Dermis blood vessel endothelial cell (primary cell): ENCODE measurements at places on chromosomes 16 and 17. TPM values are rescaled to one million over a fixed set of nuclear protein-coding genes. Genes with fewer than 3 reads are reported as not detected.

ATP1B2 gene
- total RNA-seq: not detected in 2 replicates

GJD3 gene
- total RNA-seq: 3.7 and 4.3 TPM in 2 replicates

CNTNAP1 gene
- total RNA-seq: 12.3 and 41.2 TPM in 2 replicates

ZFPM1 gene
- 1.4 and 1.6 TPM in 2 replicates for total RNA-seq

CDC6 gene
- total RNA-seq: 16.8 and 33.6 TPM in 2 replicates

MT1X gene
- 12.2 and 22.3 TPM in 2 replicates for total RNA-seq

RANBP10 gene
- total RNA-seq: 8.2 and 13.5 TPM in 2 replicates

TBC1D3B gene
- total RNA-seq: 0.85 and 1.6 TPM in 2 replicates

SECTM1 gene
- total RNA-seq: 3.6 and 7.5 TPM in 2 replicates

FGF11 gene
- total RNA-seq: 0.28 and 0.51 TPM in 2 replicates

SEPTIN1 gene
- total RNA-seq: not detected in 2 replicates

TSPOAP1 gene
- under 0.01 and 0.14 TPM in 2 replicates for total RNA-seq

PLEKHM1 gene
- 27.4 and 28.5 TPM in 2 replicates for total RNA-seq

EPN3 gene
- total RNA-seq: under 0.01 TPM in 1 of 2 replicates, not detected in the other

OR1F1 gene
- total RNA-seq: not detected in 2 replicates

LPO gene
- total RNA-seq: under 0.01 TPM in 1 of 2 replicates, not detected in the other

ITGB4 gene
- 34.4 and 125 TPM in 2 replicates for total RNA-seq

ZNF652 gene
- total RNA-seq: 11.4 and 15.9 TPM in 2 replicates

NDRG4 gene
- total RNA-seq: 62.6 and 89.0 TPM in 2 replicates

DYNLRB2 gene
- not detected in 2 replicates for total RNA-seq

UNC13D gene
- total RNA-seq: 3.2 and 3.4 TPM in 2 replicates

KRTAP16-1 gene
- total RNA-seq: 0.05 TPM in 1 of 2 replicates, not detected in the other

TM4SF5 gene
- total RNA-seq: not detected in 2 replicates

ENPP7 gene
- not detected in 2 replicates for total RNA-seq

COX11 gene
- total RNA-seq: 57.0 and 63.8 TPM in 2 replicates

KRTAP4-3 gene
- total RNA-seq: not detected in 2 replicates

TBC1D3K gene
- not detected in 2 replicates for total RNA-seq

KRTAP9-2 gene
- not detected in 2 replicates for total RNA-seq

PIPOX gene
- 0.93 and 3.1 TPM in 2 replicates for total RNA-seq

PPM1E gene
- under 0.01 and 0.14 TPM in 2 replicates for total RNA-seq

FAM234A gene
- 59.2 and 76.1 TPM in 2 replicates for total RNA-seq

CCDC92B gene
- 0.05 TPM in 1 of 2 replicates, not detected in the other for total RNA-seq

SOCS1 gene
- total RNA-seq: 0.23 and 0.68 TPM in 2 replicates

IL21R gene
- total RNA-seq: under 0.01 and 0.14 TPM in 2 replicates

ZNF469 gene
- 0.79 and 1.0 TPM in 2 replicates for total RNA-seq

CX3CL1 gene
- total RNA-seq: 3.3 and 31.7 TPM in 2 replicates

TEX2 gene
- 34.9 and 47.8 TPM in 2 replicates for total RNA-seq

ZFP3 gene
- total RNA-seq: 1.9 and 2.0 TPM in 2 replicates

ADAMTS18 gene
- total RNA-seq: 64.5 and 89.3 TPM in 2 replicates

TEKT5 gene
- total RNA-seq: not detected in 2 replicates

DBNDD1 gene
- 10.4 and 29.8 TPM in 2 replicates for total RNA-seq

GPR179 gene
- not detected in 2 replicates for total RNA-seq

ADAT1 gene
- 99.0 and 104 TPM in 2 replicates for total RNA-seq
